Activated gamma-delta T cell treated with anti-CD3 and anti-CD28 coated beads, Interleukin-2, amount 50 U/mL, for 16 hours (primary cell): ENCODE measurements at places on chromosomes 1 and 21.

DNA sequence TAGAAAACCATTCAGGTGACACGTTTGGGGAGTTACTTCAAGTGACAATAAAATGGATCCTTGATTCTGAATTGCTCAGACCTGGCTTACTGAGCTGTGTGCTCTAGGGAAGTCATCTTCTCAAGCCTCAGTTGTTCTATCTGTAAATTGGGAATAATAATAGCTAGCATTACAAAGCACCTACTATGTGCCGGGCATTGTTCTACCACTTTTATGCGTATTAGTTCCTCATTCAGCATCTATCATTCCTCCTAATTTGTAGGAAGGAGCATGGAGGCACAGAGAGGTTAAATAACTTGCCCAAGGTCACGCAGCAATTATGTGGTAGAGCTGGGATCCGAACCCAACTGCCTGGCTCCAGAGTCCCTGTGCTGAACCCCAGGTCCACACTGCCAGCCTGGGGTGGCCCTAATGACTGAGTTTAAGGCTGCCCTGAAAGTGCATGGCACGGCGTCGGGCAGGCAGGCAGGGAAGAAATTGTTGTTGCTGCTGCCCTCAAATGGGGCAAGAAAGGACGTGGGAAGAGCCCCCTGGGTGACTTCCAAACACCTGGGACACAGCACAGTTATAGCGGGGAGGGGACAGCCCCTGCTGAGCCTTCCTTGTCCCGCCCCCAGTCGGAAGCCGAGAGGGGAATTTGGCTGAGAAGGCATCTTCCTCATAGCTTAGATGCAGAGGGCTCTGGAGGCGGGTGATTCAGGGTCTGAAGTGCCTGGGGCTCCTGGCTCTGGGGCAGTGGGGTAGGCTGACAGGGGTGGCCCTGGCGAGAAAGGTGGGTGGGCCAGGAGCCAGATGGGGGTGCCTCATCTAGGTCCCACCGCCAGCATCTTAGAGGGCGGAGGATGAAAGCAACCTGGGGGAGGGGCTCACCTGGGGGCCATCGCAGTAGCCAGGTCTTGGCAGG is 86.5 kb upstream of the IFFO2 start:
- DNase-seq, result no peak

GRCh38 chr21:39175154-39175553 is 8.1 kb downstream of the PSMG1 start:
- DNase-seq, result no peak

- DNase-seq, result no peak
Observed at GRCh38 chr1:228448372-228448771, 31.7 kb upstream of the TRIM17 start.

DNA sequence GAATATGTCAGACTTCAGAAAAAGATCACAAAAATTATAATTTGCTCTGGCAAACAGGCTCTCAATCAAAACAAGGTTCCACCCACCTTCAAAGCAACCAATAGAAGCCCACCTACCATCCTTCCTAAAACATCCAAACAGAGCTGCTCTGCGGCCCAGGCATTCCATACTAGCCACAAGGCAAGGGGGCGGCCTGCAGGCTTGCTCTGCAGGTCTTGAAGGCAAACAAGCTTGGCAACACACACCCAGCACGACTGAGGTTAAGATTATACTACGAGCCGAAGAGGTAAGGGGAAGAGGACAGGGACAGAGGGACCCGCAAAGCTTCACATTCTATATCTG is 207.3 kb downstream of the SLC45A1 start:
- DNase-seq, result no peak

DNA sequence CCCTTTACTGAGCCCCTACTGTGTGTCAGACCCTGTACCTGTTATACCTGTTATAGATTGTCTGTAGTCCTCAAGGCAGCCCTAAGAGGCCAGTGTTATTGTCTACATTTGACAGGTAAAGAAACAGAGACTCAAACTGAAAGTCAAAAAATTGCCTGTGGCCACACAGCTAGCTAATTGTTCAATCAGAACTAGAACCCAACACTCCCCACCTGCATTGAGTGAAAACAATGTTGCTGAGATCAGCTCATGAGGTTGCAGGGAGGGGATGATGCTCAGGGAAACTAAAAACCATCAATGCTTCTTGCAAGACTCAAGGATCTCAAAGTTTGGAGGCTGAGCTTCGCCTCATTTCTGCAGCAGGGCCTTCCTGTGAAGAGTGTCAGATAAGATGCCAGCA is 109.5 kb upstream of the LMO4 start:
- DNase-seq, result no peak

- no peak for DNase-seq
Observed at GRCh38 chr1:201436393-201436792, 14.9 kb upstream of the TNNI1 start.

DNA sequence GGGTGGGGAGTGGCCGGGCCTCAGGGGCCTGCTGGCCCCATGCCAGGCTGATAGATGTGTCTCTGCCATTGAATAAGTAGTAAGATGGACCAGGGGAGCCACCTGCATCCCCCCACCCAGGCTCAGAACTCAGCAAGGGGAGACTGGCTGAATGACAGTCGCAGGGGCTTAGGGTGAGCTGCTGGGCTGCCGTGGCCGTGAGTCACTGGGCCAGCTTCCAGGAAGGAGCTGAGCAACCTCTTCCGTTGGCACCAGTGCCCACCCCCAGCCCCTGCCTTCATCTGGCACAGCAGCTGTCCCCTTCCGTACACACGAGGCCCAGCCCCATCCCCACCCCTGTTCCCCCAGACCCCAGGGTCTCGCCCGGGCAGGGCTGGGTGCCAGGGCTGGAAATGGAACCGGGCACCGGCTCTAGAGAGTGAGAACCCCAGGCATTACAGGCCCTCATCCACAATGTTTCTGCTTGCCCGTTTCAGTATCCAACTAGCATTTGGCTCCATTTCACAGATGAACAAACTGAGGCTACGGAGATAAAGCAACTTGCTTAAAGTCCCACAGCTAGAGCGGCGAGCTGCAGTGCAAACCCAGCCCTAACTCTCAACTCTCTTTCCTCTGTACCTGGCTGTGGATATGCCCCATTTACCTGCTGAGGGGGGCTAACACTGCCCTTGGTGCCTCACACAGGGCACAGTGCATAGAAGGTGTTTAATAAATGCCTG is 10.2 kb downstream of the WNT4 start:
- DNase-seq, result no peak

GRCh38 chr1:7257225-7257624 is 472.0 kb downstream of the CAMTA1 start:
- DNase-seq, result no peak

- DNase-seq, result peak; percentile 20
Observed at GRCh38 chr1:53681977-53682685, 56.8 kb downstream of the GLIS1 start.

DNA sequence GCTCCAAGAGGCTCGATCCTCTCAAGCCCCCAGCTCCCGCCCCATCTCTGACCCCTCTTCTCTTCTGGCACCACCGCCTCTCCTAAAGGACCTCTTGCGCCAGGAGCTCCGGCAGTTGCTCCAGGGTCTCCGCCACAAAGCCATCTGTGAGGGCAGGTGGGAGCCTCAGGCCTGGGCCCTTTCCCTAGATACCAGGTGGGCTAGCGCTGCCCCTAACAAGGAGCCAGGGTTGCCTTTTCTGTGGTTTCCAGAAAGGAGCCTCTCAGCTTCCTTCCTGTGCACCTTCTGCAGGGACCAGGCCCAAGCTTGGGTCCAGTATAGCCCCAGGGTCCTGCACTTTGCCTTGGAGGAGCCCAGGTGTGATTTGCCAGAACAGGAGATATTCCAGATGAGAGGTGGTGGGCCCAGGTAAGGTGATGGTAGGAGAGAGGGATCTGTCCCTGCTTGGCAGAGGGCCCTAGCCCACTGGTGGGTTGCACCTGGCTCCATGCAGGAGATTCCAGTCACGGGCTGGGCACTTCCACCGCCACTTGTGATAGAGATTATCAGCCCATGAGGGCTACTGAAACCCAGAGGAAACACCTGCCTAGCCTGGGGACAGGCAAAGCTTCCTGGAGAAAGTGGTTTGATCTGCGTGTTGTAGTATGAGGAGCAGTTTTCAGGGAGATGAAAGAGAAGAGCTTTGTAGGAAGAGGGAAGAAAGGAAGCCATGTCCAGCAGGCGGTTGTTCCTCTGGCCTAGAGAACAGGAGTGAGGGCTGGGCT is 1.0 kb downstream of the CCDC24 start:
- no peak for DNase-seq

DNA sequence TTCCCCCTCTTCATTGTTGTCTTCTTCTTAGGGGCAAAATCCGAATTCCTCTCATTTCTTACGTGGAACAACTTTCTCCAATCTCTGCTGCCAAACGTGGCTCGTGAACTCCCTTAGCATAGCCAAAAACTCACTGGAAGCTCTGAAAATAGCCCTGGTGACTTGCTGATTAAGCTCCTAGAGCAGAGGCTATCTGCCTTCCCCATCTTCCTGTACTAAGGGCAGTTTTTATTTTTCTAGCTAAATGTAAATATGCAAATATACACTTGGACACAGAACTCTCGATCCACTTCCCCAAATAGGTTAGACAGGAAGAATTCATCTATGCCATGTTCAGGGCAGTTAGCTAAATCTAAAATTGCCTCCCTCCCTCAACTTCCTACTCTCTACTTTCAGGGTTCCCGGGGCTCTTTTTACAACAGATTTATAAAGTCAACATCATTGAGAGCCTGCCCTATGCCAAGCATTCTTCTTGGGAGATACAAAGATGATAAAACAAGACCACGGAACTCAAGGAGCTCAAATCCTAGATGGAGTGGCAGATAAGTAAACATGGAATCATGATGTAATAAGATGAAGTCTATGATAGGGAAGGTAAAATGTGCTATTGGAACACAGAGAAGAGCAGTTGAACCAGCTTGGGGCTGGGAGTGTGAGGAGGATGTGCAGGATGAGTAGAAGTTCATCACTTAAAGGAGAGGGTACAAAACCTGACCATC is 59.4 kb upstream of the FMOD start:
- DNase-seq, result no peak

DNA sequence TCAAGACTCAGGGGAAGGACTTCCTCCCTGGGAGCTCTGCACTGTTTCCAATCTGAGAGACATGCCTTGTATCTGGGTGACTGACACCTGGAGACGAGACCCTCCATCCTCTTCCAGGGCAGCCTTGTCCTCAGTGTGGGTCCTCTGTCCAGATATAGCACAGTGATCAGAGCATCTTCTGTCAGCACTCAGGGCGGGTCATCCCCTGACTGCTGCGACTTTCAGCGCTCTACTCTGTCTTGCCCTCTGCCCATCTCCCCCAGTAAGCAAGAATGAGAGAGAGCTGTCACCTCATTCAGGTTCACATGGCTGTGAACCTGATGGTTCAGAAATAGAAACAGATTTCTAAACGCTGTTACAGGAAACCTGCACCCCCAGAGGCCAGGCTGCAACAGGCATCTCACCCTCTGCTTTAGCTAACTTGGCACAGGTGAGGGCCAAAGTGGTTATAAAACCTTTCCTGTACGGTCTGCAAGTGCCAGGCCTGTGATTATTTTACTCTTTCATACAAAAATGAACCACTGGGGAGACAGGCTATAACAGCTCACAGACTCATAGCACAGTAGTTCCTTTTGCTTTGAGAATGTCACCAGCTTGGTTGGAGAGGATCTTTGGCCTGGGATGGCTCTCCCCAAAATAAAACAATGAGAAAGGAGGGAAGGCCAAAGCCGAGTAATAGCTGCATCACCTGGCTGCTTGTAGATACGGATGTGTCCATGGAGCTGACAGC is 11.4 kb upstream of the TENT5C start:
- DNase-seq, result no peak

- DNase-seq, result no peak
Observed at GRCh38 chr1:226274138-226274537, 34.8 kb downstream of the LIN9 start.

GRCh38 chr1:212822956-212823355 is 24.5 kb downstream of the SPATA45 start:
- no peak for DNase-seq

DNA sequence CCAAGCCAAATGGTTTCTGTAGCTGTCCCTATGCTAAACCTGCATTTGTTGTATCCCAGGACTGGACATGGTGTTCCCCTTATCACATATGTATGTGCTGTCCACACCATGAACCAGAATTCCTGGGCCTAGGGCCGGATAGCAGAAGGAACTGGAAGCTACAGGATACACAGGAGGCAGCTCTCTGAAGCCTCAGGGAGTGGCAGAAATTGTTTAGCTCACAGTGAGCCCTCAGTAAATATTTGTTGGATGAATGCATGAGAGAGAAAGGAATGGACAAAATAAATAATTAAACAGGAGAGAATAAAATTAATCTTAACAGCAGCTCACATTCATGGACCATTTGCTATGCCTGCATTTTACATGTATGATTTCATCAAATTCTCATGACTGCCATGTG is 2.1 kb downstream of the NIPAL3 start:
- no peak for DNase-seq

GRCh38 chr1:1330366-1331067 is 563 bp upstream of the TAS1R3 start:
- no peak for DNase-seq

DNA sequence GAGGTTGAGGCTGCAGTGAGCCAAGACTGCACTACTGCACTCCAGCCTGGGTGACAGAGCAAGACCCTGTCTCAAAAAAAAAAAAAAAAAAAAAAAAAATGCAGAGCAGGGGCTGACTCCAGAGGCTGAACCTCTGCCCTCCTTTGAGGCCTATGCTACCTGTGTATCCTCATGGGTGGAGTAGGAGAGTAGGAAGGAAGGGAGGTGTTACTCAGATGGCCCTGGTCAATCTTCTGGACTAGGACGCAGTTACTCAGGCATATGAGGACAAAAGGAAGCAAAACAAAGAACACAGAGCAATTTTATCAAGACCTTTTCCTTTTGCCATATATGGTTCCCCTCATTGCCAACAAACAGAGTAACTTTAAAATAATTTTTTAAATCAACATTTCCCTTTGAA is 35.2 kb downstream of the TGFBR3 start:
- DNase-seq, result no peak

GRCh38 chr1:29478151-29478791 is 241.9 kb downstream of the PTPRU start:
- no peak for DNase-seq

DNA sequence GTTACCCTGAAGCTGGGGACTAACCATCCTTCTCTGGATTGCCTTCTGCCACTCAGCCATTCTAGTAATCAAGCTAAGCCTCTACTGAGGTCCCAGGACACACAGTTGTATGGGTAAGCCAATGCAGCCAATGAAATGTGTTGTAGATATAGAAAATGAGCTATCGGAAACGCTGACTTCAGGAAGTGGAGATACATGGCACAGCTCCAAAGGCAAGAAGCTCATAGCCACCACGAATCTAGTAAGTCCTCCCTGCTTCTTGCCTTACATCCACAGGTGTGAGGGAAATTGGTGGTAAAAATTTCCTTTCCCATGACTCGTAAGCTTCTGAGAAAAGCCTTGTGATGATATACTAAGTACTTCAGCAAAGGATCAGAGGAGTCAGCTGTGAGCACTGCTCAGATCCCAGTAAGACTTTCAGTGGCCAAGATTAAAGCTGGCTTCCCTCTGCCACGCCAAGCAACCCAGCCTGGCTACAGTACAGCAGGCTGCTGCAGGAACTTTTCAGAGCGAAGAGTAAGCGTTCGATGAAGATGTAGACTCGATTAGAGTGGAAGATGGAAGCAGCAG is 117.7 kb downstream of the SIM2 start:
- no peak for DNase-seq

DNA sequence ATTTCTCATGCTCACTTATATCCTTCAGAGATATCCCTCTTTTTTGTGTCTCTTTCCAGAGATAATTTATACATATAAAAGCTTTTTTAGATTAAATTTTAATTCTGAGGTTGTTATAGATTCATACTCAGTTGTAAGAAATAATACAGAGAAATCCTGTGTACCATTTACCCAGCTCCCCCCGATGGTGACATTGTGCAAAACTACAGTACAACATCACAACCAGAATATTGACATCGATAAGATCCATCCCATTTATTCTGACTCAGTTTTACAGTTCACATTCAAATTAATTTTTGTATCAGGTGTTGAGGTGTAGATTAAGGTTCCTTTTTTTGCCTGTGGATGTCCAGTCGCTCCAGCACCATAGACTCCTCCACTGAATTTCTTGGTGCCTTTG is 14.3 kb downstream of the DMRTB1 start:
- DNase-seq, result no peak
